Chondrocyte (in vitro differentiated cells): ENCODE measurements at places on chromosomes 2 and 18.

GRCh38 chr2:217398860-217399259, 539.0 kb upstream of the TNP1 start:
- DNase-seq, result no peak

- no peak for DNase-seq
These were observed 1.9 kb downstream of the CCDC68 start for GRCh38 chr18:54957296-54957832.

DNA sequence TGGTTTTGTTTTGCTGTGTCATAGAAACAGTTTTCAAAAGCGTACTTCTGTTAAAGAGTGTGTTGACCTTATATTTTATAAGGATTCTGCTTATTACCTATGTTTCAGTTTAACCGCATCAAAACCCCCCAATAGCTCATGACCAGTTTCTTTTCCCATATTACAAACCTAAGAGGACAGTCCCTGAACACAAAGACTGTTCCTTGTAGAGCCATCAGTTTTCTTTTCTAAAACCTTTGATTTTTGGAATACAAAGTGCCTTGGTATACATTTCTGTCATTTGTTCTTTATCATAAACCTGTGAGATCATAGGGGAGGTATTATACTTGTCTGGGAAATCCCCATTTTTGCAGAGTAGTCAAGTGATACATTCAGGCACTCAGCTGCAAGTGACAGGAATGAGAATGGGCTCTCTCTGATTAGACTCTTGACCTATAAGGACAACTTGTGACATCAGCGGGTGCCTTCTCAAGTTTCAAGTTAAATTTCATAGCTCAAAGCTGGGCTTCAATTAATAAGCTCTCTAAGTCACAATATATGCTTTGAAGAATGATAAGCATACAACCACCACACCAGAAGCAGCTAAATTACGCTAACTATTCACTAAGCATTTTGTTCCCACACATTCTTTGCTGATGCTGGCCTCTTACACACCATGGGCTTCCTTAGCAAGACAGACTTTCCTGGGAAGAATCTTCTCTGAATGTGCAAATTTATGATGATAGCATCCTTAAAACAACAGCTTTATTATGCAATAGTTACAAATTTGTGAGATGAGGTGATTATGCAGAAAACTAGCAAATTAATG, 97.5 kb upstream of the CD302 start:
- no peak for DNase-seq

- DNase-seq, result no peak
These were observed 301.1 kb downstream of the PIK3C3 start for GRCh38 chr18:42255908-42256765.
